ENCODE measurements at places on chromosomes 2 and 18.

DNA sequence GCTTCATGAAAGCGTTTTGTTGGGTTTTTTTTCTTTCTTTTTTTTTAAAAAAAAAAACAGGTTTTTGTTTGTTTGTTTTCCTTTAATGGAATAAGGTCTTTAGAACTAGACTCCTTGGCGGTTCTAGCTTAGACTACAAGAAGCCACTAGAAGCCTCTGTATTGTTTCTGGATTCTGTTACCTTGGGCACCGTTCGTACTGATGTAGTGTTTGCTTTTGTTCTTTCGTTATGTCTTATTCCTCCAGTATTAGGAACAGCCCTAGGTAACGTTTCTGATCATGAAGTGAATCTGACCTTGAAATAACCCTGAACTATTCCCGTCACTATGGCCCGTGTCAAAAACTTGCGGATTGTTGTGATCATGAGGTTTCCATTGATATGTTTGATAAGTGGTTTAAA is 164.6 kb downstream of the PTGR3 start:
- no peak for DNase-seq

DNA sequence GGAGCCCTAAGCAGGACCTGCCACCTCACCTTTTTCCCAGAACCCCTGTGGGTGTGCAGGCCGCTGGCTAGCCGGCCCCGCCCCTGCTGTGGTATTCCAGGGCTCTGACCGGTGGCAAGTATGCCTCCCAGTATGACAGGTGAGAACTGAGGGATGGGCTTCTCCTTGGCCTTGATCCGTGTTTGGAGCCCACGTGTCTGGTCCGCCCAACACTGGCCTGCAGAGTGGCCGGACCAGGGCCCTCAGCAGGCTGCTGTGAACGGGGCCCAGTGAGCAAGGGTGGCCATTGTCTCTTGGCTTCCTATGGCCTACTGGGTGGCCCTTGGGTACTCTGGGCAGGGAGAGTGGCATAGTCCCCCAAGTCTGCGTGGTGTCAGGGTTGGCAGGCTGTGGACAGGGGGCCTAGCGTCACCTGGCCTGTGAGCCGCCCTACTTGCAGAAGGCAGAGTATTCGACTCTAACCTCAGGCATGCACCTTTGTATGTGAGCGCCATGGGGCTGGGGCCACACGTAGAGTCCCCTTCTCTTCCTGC is 1.8 kb downstream of the RNPEPL1 start:
- DNase-seq, result no peak

DNA sequence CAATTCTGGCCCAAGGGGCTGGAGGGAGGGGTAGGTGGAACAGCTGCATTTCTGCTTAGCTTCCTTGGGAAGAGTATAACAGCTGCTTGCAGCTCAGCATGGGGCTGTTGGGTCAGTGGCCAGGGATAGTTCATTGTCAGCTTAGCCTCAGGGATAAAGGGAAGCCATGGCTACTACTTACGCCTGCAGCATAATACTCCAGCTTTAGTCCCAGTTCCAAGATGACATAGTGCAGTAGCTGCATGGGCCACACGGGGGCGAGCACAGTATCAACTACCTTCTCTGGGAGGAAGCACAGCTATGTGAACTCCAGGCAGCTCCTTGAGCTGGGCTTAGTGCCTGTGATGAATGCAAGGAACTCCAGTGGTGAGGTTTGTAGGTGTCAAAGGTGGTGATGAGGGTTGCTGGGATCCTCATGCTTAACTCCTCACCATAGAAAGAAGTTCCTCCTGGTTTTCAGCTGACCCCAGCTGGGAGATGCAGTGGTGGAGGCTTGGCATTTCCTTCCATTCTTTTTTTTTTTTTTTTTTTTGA is 35.4 kb upstream of the RHOB start:
- peak; percentile 92 for DNase-seq

DNA sequence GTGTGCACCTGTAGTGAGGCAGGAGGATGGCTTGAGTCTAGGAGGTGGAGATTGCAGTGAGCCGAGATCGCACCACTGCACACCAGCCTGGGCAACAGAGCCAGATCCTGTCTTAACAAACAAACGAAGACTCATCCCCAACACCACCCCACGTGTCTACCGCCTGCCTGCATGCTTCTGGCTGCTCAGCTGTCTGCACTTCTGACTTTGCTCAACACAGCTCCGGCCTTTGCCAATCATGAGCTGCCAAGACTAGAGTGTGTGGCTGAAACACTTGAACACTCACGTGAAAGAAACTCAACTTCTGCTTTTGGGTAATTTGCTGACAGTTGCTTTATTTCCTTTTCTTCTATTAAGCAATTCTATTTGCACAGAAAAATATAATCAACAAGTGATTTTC is 32.1 kb upstream of the SP3 start:
- DNase-seq, result no peak

GRCh38 chr2:119438128-119438656 is 6.5 kb downstream of the TMEM37 start:
- no peak for DNase-seq

DNA sequence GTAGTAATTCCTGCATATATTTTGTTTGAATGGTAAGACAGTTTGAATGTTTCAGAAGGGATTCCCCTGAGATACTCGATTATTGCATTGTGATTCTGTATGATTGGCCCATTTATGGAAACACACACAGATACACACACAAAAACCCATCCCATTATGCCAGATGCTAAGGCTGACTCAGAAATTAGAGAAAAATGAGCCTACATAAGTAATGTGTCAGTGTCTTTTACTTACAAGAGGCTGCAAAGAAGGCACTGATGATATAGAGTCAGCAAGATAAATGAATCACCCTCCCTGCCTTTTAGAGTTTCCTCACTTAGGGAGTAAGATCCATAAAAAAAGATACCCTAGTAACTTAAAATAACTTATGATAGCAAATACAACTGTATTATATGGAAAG is 1481.1 kb upstream of the ACVR2A start:
- no peak for DNase-seq

DNA sequence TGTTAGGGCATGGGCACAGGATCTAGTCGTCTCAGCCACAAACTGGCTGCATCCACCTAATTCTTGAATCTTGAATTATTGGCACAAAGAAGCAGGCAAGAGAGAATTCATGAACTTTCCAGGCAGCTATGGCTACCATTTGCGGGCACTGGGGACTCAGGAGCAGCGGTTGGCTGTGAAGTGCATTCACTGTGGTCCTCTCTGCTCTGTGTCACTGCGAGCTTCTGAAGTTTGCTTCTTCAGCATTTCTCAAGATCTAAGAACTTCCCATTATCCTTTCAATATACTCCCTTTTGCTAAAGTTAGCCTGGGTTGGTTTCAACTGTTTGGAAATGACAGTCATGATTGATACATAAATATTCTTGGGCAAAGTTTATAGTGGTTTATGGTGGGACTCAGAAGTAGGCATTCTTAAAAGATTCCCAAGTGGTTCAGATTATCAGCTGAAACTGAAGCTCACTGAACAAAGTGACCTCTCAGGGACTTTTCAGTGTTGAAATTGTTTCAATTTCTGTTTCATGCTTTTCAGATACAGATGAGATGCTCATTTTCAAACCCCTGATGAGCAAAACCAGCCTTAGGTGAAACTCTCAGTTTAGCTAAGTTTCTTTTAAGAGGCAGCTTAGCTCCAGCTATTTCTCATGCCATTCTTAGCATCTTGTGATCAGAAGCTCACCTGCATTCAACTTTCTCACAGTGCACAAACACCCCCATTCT is 1258.3 kb upstream of the GYPC start:
- DNase-seq, result no peak

GRCh38 chr18:12307701-12308385 is at the start of gene TUBB6:
TSS of gene TUBB6 (plus strand) at chr18:12308241. CDS start at chr18:12308293, 52 bp downstream.
- peak; percentile 93 for DNase-seq

GRCh38 chr2:105909215-105909614 is 164.5 kb downstream of the NCK2 start:
- DNase-seq, result no peak

DNA sequence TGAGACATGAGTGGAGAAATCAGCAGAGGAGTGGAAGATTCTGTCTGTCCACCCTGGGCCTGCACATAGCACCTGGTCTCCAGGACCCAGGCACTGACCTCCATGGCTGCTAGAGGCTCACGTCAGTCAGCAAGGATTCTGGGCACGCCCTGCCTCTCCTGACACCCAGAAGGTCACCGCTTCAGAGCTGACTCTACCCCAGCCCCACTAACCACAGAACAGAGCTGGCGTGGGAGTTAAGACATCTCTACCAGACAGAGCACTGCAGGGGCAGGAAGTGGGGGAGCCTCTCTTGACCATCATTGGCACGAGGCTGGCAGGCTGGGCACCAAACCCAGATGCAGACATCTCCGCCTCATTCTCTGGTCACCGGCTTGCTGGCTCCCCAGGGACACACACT is 3.0 kb downstream of the ADCY3 start:
- DNase-seq, result no peak

DNA sequence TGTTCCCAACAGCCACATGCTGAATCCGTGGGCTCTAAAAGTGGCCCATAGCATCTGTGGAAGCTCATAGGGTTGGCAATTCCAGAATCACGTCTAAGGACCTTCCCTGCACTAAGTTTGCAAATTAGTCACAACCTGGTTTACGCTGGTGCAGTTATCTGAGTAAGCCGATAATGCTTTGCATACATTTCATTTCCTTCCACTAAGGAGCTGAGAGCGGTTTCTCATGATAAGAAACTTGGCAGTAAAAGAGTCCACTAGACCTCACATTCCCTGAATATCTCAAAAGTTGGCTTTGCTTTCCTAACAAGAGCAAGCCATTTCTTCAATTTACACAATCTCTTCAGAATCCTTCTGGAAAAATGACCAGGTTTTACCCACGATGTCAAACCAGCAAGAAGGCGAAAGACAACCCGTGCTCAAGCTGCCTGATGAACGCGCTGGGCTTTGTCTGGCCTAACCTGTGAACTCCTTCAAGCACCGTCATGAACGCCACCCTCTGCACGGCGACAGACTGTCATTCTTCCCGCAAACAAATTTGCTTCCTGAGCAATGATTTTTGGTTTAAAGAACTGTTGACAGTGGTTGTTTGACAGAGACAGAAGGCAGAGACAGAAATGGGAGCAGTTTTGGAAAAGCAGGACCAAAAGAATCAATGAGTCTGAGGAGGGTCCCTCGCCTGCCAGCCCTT is 73.0 kb upstream of the COPS8 start:
- DNase-seq, result no peak

GRCh38 chr2:181468811-181469210 is 11.6 kb downstream of the ITGA4 start:
- DNase-seq, result no peak

GRCh38 chr18:3725115-3725514 is 275.1 kb downstream of the TGIF1 start:
- no peak for DNase-seq

GRCh38 chr2:142536492-142536891 is 341.0 kb upstream of the KYNU start:
- DNase-seq, result no peak

DNA sequence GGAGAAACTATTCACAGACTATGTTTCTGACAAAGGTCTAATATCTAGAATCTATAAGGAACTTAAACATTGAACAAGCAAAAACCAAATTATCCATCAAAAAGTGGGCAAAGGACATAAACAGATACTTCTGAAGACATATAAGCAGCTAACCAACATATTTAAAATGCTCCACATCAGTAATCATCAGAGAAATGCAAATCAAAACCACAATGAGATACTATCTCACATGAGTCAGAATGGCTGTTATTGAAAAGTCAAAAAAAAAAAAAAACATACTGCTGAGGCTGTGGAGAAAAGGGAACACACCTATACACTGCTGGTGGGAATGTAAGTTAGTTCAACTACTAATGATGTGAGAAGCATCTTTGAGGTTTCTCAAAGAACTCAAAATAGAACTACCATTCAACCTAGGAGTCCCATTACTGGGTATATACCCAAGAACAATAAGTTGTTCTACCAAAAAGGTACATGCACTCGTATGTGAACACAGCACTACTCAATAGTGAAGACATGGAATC is 220.4 kb upstream of the TFPI start:
- no peak for DNase-seq

GRCh38 chr2:207341804-207342203 is 176.1 kb upstream of the KLF7 start:
- DNase-seq, result no peak

GRCh38 chr2:66805016-66805865 is 370.3 kb downstream of the MEIS1 start:
- no peak for DNase-seq

- DNase-seq, result no peak
Observed at GRCh38 chr2:186806591-186806990, 42.4 kb downstream of the ZSWIM2 start.

- DNase-seq, result peak; percentile 7
Observed at GRCh38 chr2:135844301-135844895, 7.4 kb upstream of the LCT start.

DNA sequence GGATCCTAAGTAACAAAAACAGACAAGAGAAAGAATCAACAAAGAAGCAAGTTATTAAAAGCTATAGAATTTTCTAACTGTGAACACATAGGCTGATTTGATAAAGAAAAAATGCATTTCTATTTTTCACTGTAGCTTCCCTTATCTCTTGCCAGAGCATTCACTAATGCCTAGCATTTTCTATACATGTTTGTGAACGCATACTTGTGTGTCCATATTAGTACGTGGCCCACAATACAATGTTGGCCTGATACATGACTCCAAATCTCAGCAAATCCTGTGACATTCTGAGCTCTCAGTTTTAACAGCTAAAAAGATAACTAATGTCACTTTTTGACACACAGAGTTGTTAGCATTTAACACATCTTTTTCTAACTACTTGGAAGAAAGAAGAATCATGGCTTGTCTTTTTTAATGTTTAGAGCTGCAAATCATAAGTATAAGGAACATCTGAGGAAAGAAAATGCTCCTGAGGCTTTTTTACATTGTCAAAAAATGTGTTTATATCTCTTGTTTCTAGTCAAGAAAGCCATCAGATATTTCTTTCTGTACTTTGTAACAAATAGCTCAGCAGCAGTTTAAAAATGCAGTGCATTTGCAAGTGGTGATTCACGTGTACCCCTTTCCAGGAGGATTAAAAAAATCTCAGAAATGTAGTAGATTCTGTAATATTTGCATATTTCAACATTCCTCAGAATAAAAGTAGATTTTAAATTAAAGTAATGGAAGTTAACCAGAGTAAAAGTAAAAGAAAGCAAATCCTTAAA is 1646.8 kb upstream of the TMEFF2 start:
- DNase-seq, result no peak

DNA sequence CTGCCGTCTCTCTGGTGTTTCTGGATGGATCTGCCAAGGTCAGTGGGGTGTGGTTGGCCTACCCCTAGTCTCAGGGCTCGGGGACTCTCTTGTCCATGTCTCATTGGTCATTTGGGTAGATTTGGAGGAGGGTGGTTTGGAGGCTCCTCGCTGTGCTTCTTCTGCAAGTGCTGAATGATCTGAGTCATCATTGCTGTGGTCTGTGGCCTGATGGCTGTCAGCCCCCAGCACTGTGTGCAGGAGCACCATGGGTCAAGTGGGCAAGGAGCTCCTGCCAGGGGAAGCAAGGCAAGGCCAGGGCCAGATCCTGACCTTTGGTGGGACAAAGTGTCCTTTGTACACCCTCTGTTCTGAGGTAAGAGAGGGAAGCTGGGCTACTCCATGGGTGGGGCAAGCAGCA is 221.8 kb downstream of the FHOD3 start:
- no peak for DNase-seq

Data from osteocyte (in vitro differentiated cells).